Nasal cavity respiratory epithelium epithelial cell of viscerocranial mucosa (primary cell): ENCODE measurements at places on chromosomes 7 and 10. TPM values are rescaled to one million over a fixed set of nuclear protein-coding genes. Genes with fewer than 3 reads are reported as not detected.

The AMZ1 gene
- under 0.01 TPM in 1 of 2 replicates, not detected in the other for total RNA-seq

The FAM149B1 gene
- total RNA-seq, result 16.4 and 27.1 TPM in 2 replicates

The CUX1 gene
- 32.8 and 95.0 TPM in 2 replicates for total RNA-seq

The SORBS1 gene
- total RNA-seq, result 0.34 and 0.78 TPM in 2 replicates

The MAGI2 gene
- 1.7 and 6.2 TPM in 2 replicates for total RNA-seq

The VGF gene
- total RNA-seq, result under 0.01 and 0.34 TPM in 2 replicates

The CLCN1 gene
- total RNA-seq, result 0.64 TPM in 1 of 2 replicates, not detected in the other

The HOXA13 gene
- not detected in 2 replicates for total RNA-seq

The PARP12 gene
- total RNA-seq, result 17.4 and 46.3 TPM in 2 replicates

The ADGRA1 gene
- not detected in 2 replicates for total RNA-seq

The BUD23 gene
- 43.3 and 81.0 TPM in 2 replicates for total RNA-seq

The LBX1 gene
- not detected in 2 replicates for total RNA-seq

The VSTM4 gene
- not detected in 2 replicates for total RNA-seq

The MMP21 gene
- not detected in 2 replicates for total RNA-seq

The CUZD1 gene
- total RNA-seq, result 0.34 and 0.93 TPM in 2 replicates

The DDC gene
- total RNA-seq, result not detected in 2 replicates
